Amniotic epithelial cell (primary cell): ENCODE measurements at places on chromosomes 16 and 17.

DNA sequence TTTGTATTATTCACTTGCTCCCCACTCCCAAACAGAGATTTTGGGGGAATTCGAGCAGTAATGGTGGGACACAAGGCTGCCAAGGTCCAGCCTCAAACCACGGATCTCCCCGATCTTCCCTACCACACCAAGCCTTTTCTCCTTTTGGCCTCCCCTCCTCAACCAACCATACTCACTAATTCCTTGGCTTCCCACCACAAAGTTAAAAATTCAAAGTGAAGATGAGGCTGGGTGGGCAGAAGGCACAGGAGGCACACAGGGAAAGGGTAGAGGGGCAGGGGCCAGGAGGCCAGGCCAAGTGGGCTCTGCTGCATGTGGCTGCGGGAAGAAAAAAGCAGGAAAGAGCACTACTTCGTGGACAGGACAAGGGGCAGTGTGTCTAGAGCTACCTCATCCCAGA is 15.2 kb downstream of the HOXB4 start:
- DNase-seq: no peak

DNA sequence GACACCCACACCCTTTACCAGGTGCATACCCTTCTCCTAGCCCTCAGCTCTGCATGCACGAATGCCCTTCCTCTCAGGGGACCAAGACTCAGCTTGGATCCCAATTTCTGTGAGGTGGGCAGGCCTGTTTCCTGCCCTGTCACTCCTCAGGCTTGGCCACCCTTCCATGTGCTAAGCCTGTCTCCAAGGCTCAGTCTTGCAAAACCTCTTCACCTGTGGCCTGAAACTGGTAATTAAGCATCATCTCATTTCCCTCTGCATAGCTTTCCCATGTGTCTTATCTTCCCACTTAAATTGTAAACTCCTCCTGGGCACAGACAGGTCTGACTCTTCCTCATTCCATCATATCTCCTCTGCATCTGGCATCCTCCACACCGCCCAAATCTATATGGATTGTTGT is 31.0 kb upstream of the SMPD3 start:
- no peak for DNase-seq

DNA sequence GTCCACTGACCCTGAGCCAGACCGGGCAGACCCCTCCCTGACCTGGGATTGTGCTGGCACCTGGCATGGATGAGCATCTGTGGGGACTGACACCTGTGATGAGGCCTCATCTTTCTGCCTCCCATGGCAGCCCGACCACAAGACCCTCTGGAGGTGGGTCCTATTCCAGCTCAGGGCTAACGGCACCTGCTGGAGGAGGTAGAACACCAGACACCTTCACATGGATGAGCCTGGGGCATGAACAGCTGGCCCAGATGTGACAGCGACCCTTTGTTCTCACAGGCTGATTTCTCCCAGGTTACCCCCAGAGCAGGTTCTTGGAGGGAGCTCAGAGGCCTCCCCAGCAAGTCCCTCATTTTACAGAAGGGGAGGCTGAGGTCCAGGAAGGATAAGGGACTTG is 46.4 kb upstream of the PIK3R6 start:
- no peak for DNase-seq

DNA sequence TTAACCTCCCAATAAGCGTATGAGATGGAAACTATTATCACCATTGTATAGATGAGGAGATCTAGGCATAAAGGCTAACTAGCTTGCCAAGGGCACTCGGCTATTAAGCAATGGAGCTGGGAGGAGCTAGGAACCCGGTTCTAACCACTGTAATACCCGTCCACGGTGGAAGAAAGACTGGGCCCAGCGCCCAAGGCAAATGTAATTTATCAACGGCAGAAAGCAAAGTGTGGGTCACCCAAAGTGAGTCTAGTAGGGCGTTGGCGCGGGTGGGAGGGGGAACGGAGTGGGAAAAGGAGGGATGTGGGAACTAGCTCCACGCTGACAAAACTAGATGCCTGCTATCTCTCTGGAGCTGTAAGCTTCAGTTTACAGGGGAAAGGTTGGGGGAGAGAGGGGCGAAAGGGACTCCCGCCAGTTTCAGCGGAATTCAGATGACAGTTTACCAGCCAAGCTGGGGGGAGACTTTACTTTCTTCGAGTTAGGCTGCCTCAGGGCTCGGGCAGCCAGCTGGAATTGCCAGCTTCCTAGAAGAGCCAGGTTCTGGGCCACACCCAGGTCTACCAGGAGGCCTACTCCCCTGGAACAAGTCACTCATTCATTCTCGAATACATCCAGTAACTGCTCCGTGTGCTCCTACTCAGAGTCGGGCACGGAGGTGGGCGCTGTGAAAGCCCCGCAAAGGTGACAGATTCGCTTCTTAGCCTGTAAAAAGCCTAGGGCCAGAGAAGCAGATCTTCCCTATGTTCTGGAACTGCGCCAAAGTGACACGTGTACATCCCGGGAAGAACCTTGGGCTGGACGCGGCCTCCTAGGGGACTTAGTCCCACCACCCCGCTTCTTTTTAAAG is 837 bp downstream of the LRRC59 start:
- peak; percentile 77 for DNase-seq

GRCh38 chr17:47695429-47696376 is 1.7 kb downstream of the TBKBP1 start:
- no peak for DNase-seq

DNA sequence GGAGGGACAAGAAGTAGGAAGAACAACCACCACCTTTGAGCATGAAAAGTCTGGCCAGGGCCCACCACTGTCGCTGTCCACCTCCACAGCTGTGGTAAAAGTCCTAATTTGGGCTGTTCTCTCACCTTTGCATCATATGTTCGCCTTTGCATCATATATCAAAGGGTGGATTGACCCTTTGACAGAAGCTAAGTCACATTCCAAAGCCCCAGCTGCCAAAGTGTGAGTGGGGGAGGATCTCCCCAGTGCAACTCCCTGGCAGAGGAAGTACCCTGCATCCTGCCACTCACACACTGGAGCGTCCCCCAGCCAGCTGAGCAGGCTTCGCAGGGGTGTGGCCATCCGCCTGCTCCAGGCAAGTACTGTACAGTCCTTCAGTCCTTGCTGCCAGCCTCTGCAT is 12.7 kb upstream of the SPECC1 start:
- no peak for DNase-seq

DNA sequence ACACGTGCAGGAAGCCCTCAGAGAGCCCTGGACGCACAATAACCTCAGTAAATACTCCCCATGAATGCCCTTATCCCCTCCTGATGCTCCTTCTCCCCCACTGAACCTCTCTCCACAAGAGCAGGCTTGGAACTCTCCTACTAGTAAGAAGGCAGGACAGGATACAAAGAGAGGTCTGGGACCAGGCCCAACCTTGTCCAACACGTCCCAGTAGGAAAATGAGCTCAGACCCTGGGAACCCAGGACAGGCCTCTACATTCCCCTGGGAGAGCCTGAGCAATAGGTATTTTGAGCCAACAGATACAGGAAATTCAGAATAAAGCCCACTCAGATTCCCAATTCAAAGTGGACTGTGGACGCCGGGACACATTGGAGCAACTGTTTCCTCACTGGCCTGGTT is 19.2 kb downstream of the ZNF423 start:
- no peak for DNase-seq

DNA sequence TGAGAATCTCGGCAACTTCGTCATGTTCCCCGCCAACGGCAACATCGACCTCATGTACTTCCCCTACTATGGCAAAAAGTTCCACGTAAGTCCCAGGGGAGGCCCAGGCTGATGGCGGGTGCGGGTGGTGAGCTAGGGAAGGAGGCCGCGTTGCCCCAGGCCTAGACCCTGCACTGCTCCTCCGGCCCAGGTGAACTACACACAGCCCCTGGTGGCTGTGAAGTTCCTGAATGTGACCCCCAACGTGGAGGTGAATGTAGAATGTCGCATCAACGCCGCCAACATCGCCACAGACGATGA is 4.8 kb downstream of the ATP1B2 start:
- DNase-seq: no peak

GRCh38 chr16:52372313-52372712 is 174.6 kb downstream of the TOX3 start:
- no peak for DNase-seq

DNA sequence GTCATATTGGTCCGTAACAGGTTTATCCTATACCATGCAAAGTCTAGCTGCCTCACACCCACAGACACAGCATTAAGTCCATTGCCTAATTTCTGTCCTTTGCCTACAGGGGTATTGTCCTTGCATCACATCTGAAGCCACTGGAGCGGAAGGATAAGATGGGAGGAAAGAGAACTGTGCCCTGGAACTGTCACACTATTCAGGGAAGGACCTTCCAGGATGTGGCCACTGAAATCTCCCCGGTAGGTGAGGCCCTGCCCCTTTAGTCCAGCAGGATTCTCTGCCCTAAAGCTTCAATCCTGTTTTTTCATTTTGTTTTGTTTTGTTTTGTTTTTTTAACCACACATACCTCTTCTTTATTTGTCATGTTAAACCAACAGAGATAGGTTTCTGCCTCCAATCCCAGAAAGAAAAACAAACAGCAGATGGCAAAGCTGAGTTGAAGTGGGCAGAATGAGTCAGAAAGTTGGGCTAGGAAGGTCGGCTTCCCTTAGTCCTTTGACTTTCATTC is 2.2 kb upstream of the EFTUD2 start:
- peak; percentile 64 for DNase-seq

- no peak for DNase-seq
These were observed 25.1 kb upstream of the ITGAX start for GRCh38 chr16:31329671-31330552.

DNA sequence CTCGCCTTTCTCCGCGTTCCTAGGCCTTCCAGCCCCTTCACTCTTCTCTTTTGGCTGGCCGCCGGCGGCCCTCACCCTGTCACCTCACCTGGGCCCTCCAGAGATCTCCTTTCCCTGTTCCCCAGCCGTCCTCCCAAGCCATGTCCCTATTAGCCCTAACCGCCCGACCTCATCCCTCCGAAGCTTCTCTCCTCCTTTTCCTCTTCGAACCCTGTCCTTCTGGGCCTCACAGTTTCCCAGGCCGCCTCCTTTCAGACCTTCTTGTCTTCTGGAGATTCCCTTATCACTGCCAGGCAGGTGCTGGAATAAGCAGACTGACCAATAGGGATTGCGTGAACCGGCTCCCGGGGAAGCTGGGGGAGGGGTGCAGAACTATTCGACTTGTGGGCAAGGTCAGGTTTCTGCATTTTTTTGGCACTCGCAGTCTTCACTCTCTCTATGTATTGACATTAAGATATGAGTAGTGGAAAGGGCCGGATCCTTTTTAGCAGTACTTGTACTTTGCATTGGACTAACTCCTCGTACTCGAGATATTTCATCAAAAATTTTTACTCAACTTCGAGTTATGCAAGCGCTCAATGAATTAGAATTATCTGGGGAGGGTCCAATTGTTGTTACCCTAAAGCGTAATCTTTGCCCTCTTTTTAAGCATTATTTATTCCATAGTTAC is 690 bp downstream of the RHOT1 start:
- peak; percentile 84 for DNase-seq

DNA sequence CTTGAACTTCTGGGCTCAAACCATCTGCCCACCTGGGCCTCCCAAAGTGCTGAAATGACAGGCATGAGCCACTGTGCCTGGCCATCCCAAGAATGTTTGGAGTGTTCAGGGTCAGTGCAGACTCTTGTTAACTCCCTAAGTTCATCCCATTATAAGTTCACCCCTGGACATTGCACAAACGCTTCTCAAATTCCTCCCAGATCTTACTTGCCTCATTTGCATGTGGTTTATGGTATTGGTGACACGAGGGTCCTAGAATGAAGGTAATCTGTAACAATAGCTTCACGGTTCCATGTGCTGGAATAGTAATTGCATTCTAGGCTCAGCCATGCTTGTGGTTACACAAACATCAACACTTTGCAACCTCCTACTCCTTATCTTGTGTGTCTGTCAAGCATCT is 5.0 kb upstream of the CCDC42 start:
- DNase-seq: peak; percentile 21

GRCh38 chr16:23501291-23501690 is 9.0 kb downstream of the GGA2 start:
- no peak for DNase-seq

GRCh38 chr17:62860962-62861873 is 53.1 kb upstream of the MARCHF10 start:
- peak; percentile 25 for DNase-seq

DNA sequence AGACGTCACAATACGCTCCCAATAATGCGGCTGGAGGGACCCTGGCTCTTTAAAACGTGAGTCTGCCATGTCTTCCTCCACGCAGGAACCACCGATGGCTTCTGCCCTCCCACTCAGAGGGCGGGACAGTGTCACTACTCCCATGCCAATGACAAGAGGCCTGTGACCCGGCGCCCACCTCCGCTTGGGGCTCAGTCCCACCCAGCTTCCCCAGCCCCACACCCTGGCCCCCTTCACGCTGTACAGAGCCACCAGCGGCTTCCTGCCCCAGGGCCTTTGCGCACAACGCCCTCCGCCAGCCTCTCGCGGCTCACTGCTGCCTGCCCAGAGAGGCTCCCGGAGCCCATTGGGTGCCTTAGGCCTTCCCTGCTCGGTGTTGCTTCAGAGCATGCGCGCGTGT is 29.5 kb upstream of the ZNF469 start:
- no peak for DNase-seq

GRCh38 chr17:43787728-43788127 is 7.5 kb downstream of the CFAP97D1 start:
- peak; percentile 74 for DNase-seq

GRCh38 chr17:43532581-43532980 is 13.6 kb downstream of the ETV4 start:
- DNase-seq: no peak

GRCh38 chr16:29645694-29646187 is 17.3 kb upstream of the SPN start:
- DNase-seq: peak; percentile 45

- DNase-seq: no peak
These were observed 86.7 kb upstream of the GSE1 start for GRCh38 chr16:85526185-85526974.

DNA sequence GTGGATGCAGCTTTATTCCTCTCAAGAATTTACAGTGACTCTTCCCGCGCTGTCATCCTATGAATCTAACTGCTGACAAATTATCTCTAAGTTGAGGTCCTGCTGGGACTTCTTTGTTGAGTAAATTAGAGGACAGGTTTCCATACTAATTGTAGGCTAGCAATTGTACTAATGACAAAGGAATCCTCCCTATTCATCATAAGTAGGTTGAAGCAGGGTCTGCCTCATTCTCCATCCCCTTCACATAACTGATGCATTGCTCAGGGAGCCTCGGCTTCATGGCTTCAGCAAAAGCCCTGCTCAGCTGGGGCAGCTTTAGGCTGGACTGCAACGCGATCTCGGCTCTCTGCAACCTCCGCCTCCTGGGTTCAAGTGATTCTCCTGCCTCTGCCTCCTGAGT is 83.1 kb upstream of the IRX6 start:
- no peak for DNase-seq

- DNase-seq: peak; percentile 100
These were observed 206.0 kb downstream of the IRX3 start for GRCh38 chr16:54080524-54081008.

DNA sequence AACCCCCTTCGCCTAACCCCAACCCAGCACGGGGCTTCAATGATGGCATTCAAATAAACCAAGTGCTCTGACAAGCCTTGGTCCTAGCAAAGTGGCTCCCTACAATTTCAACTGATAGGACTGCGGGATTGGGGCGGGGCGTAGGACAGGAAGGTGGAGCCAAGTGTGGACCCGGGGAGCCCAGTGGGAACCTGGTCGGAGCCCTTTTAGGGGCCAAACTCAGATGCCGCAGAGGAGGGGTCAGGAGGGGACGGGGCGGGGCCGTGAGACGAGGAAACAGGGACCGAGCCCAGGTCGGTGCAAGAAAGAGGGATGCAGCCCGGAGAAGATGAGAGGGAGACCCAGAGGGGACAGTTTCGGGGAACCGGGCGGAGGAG is 13.2 kb upstream of the CDIPT start:
- no peak for DNase-seq

- DNase-seq: no peak
These were observed 86.7 kb downstream of the MRC2 start for GRCh38 chr17:62714016-62714777.

- no peak for DNase-seq
These were observed 6.6 kb downstream of the DHODH start for GRCh38 chr16:72015124-72015523.
